ENCODE measurements at places on chromosomes 12 and 14.

DNA sequence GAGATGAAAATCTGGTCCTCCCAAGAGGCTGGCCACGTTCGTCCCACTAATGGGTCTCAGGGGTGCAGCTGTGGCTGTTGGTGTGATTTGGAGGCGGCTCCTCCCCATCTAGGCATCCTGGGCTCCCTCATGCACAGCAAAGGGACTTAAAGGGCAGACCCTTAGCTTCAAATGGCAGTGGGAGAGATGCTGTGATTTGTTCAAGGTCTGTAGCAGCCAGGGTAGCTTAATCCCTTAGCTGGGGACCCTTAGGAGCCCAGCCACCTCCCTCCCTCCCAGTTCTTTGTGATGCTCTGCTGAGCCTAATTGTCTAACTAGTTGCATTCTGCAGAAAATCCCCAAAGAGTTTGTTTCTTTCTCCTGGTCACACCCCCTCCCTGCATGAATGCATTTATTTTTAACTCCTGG is 18.3 kb downstream of the DYRK4 start:
- no peak for DNase-seq

- no peak for DNase-seq
Observed at GRCh38 chr12:121632069-121632970, 6.0 kb downstream of the ORAI1 start.

GRCh38 chr12:31222620-31223222 is 103.2 kb downstream of the SINHCAF start:
- DNase-seq = no peak

DNA sequence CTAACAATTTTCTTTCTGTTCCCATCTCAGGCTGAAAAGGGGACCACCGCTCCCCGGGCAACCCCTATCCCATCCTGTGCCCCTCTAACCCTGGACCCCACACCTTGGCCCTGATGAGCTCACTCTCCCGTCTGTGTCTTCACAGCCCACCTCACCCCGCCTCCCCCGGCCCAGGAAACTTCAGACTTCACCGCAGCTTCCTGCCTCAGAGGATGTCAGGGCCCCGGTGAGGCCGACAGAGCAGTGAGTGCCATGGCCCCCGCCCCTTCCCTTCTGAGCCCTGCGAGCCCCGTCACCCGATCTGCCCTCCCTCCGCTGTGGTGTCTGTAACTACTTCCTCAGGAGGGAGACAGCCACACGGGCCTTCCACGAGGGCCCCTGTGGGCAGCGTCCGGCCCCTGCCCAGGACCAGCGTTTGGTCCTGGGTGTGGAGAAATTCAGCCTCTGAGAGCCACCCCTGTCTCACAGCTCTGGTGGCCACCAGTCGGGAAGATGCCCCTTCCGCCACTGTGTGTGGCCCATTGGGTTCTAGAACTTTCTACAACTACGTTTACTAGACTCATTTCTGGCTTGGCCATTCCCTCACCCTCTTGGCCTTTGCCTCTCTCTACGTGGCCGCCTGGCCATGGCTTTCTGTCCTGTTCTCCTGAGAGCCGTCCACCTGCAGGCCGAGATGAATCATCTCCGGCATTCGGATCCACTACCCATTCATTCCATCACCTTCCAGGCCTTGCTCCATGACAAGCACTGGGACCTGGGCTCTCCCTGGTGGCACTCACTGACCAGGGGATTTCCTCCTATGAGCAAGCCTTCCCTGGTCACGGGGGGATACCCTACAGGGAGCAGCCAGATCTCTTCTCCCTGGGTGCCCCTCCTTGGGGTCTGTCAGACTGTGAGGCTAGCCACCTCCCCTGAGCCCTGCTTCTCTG is 3.4 kb downstream of the RHOF start:
- DNase-seq = peak; percentile 61
